ENCODE measurements at places on chromosomes 7 and 10.

DNA sequence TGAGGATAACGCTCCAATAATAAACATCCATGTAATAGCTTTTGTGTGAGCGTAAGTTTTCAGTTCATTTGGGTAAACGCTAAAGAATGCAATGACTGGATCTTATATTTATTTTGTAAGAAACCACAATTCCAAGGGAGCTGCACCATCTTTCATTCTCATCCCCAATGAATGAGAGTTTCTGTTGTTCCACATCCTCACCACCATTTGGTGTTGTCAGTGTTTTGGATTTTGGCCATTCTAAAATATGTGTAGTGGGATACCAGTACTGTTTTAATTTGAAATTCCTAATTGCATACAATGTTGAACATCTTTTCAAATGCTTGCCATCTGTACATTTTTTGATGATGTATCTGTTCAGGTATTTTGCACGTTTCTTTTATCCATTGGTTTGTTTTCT is 50.9 kb upstream of the SEMA3D start:
- DNase-seq: no peak

DNA sequence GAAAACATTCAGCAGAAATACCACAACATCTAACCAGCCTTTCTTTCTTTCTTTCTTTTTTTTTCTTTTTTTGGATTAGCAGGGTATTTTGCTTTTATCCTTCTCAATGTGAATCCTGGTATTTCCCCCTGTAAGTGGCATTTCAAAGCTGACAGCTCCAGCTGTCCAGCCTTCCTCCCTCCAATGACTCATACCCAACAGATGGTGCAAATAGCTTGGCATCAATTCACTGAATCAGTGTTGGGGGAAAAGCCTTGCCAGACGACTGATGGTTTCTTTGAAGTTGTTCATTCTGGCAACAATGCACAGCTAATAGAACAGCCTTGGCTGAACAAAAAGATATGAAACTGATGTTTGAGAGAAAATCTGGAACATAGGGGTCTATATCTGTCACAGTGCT is 316.8 kb upstream of the STEAP1 start:
- peak; percentile 68 for DNase-seq

- DNase-seq: no peak
Measured at GRCh38 chr10:97939446-97939990, 89.9 kb downstream of the GOLGA7B start.

DNA sequence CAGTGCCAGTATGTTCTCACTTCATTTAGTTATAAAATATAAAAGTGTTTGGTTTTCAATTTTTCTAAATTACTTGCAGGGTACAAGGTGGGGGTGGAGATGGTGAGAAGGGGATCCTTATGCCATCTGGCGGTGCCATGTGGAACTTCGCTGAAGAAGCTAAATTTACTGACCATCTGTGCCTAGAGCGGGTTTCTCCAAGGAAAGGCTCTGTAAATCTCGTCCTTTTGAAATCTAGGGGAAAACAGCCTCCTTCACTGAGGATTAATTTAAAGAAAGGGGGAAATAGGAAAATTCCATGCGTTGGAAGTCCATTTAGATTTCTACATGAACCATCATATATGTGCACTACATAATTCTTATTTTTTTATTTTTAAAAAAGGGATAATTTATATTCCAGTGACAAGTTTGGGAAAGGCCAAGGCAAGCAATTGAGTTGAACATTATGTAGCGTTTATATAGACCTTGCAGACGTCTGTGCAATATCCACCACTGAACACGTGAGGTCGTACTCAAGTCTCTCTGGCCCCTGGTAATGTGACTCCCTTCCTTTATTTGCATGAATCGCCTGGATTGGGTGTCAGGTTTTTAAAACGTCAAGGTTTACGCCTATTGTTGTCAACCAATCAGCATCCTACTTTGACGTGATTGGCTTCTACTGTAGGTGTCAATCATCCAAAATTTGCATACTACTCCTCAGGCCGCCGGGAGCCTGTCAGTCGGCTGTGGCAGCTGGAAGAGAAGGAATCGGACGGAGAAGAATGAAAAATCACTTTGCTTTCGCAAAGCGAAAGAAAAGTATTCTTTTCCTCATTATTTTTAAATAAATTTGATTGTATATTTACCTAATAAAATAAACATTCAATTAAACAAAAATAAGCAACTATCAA is 297.1 kb upstream of the NFE2L3 start:
- peak; percentile 92 for DNase-seq

DNA sequence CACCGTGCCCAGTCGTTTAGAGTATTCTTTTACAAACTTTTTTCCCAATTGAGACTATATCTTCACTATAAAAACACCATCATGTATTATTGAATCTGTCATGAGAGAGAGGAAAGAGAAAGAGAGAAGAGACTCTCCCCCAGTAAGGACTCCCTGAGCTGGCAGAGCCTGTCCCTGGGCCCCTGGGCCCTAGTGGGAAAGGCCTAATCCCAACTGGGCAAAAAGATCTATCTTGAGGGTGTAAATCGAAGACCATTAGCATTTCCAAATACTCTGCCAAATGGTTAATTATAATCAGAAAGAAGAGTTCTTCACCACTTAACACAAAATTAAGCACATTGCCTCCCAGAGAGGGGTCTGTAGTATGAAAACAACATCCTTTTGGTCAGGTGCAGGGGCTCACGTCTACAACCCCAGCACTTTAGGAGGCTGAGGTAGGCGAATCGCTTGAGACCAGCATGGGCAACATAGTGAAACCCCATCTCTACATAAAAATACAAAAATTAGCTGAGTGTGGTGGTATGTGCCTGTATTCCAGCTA is 108.2 kb downstream of the SKIDA1 start:
- DNase-seq: no peak

DNA sequence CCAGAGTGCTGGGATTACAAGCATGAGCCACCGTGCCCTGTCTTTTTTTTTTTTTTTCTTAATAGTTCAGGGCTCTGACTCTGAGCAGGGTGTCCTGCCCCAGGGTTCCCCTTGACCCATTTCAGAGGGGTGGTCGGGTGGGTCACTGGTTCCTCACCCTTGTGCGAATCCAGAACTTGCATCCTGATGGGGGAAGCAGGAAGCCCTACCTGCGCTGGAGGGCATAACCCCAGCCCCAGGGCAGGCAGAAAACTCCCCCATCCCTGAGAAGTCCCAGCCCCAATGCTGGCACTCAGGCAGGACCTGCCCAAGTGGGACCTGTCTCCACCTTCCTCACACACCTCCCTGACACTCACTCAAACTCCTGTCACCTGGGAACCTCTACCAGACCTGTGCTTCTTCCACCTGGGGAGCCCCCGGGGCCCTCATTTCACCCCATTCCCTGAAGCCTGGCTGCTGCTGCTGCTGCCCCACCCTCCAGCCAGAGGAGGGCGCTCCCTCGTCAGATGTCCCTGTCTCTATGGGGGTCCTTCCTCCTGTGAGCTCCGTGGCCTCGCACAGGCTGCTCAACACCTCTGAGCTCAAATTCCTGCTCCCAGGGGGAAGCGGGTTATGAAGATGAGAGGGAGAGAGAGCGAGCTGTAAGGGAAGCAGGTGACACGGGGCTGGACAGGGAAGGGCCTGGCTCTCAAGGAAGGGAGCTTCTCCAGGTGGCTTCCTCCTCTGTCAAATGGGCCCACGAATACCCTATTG is 15.1 kb upstream of the ZNF273 start:
- DNase-seq: no peak

- no peak for DNase-seq
Measured at GRCh38 chr7:132307465-132307864, 268.8 kb downstream of the PLXNA4 start.

DNA sequence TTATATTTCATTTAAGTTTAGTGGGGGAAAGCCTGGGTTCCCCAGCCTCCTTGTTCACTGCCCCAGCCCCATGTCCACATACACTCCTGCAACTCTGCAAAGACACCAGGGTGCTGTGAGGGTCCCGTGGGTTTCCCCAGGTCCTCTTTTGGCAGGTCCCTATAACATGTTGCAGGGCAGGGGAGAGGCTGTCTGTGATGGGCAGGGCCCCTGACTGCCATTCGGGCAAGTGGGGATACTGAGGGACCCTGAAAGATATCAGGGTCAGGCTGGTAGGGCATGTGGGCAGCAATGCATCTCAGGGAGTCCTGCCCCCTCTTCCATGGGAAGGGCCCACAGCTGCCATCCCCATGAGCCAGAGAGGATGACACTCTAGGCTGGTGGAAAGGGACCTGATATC is 28.4 kb downstream of the RASGEF1A start:
- DNase-seq: no peak

DNA sequence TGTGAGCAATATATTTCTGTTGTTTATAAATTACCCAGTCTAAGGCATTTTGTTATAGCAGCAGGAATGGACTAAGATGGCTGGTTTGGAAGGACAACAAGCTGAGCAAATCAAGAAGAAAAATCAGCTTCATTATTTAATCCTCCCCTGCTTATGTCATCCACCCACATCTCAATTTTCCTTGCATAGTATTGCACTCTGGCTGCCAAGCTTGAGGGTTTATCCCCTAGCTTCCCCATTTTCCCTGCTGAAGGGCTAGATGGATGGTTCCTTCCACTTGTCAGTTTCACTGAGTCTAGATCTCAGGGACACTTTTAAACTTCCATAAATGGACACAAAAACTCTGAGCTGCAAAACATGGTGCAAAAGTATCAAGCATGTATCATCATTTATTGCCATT is 75.2 kb upstream of the LAMB4 start:
- DNase-seq: no peak

- no peak for DNase-seq
Measured at GRCh38 chr10:133614830-133615580, 11.6 kb downstream of the FRG2B start.

DNA sequence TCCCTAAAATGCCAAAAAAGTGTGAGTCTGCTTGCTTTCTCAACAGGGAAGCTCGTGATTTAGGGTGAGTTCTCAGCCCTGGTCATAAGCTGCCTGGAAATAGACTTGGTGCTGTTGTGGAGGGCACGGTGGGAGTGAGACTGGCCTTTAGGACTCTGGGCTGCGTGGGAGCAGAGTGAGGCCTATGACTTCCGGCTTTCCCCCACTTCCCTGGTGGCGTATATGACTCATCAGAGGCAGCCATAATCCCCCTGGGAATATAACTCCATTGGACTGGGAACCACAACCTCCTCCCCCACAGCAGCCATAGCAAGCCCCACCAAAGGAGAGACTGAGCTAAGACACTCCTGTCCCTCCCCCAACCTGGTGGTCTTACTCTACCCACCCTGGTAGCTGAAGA is 95.0 kb downstream of the PON1 start:
- no peak for DNase-seq

GRCh38 chr10:132518572-132519381 is 18.8 kb upstream of the INPP5A start:
- no peak for DNase-seq

DNA sequence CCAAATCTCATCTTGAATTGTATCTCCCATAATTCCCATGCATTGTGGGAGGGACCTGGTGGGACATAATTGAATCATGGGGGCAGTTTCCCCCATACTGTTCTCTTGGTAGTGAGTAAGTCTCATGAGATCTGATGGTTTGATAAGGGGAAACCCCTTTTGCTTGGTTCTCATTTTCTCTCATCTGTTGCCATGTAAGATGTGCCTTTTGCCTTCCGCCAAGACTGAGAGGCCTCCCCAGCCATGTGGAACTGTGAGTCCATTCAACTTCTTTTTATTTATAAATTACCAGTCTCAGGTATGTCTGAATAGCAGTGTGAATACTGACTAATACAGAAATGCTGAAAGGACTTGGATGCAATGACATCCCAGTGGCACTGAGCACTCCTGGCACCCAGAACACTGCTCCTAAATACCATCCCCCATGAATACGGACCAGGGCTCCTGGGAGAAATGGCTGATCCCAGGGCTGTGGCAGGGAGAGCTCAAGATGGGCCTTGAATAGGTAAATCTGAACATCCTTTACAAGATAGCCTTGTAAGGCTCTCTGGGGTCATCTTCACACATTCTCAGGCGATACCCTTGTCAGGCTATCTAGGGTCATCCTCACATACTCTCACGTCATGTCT is 19.4 kb downstream of the ZFAND2A start:
- no peak for DNase-seq

DNA sequence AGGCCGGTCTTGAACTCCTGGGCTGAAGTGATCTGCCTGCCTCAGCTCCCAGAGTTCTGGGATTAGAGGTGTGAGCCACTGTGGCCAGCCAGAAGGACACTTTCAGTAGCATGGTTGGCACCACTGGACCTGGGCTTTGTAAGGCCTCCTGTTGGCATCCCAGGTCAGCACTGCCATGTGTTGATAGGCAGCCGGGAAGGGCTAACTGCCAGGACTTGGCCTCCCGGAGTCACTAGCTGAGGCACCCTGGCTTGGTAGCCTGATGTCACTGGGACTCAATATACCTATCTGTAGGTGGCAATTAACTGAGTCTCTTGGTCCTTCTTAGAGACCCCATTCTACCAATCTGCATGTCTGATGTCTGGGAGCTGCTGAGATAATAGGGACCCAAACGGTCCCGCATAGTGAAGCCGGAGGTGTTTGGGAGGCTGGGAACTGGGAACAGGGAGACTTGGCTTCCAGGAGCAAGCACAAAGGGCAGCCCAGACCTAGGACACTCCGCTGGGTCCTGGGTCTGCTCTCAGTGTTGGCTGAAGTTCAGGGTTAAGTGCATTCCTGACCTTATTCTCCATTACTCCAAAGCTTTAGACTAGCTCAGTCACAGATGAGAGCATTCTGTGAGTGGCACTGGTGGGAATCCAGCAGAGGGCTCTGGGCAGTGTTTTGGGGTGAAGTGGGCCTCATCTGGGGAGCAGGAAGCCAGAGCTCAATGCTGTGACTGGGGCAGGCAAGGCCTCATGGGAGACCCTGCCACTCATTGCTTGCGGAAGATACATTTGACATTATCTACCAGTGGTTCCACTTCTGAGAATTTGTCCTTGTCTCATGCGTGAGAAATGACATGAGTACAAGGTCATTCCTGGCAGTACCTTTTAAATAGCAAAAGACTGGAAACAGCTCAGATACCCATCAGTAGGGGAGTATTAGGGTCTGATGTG is 2.7 kb downstream of the LHPP start:
- no peak for DNase-seq

DNA sequence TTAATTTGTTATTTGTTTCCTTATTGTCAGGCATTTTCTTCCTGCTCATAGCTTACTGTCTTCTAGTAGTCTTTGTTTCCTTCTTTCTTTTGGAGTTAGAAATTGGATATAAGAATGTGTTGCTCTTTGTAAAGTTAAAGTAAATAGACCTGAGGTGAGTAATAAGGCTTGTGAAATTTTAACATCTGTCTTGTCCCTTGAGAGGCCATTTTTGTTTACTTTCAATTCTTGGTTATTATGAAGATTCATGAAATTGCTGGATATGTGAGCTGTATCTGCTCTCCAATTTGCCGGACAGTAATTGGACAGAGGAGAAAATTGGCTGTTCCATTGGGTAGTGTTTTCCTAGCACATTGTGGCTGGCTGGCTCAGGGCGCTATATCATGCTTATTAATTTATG is 260.7 kb downstream of the EXOC4 start:
- DNase-seq: no peak

- DNase-seq: no peak
Measured at GRCh38 chr7:12801107-12801506, 113.7 kb downstream of the ARL4A start.

Data from muscle of back (tissue), 13 donors.